ENCODE measurements at places on chromosomes 1 and 21.
A peak's percentile ranks its signal among the peaks of the same experiment; 100 is the strongest.

DNA sequence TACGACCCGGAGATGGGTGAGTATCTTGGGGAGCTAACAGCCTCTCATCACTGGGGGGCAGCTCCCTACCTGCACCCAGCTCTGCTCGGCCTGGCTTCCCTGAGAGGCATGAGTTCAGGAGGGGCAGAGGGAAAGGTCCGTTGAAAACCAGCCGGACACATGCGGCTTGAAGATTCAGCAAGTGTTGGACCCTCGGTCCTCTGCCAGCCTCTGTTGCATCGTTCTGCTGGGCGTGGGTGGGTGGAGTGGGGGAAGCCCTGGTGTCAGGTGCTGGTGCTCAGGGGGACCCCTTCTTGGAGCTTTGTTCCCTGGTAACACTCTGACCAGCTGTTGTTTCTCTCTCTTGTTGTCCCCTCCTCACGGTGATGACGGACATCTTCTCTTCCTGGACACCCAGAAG, 20.9 kb downstream of the PSEN2 start:
- DNase-seq, result no peak

- DNase-seq, result no peak
These were observed 134.4 kb upstream of the PRDX6 start for GRCh38 chr1:173342736-173343135.

- DNase-seq, result no peak
These were observed 9.3 kb downstream of the FMO1 start for GRCh38 chr1:171257607-171258076.

GRCh38 chr1:239647045-239647444, 260.7 kb downstream of the CHRM3 start:
- DNase-seq, result no peak

GRCh38 chr1:233744779-233745513, 131.0 kb downstream of the KCNK1 start:
- no peak for DNase-seq

DNA sequence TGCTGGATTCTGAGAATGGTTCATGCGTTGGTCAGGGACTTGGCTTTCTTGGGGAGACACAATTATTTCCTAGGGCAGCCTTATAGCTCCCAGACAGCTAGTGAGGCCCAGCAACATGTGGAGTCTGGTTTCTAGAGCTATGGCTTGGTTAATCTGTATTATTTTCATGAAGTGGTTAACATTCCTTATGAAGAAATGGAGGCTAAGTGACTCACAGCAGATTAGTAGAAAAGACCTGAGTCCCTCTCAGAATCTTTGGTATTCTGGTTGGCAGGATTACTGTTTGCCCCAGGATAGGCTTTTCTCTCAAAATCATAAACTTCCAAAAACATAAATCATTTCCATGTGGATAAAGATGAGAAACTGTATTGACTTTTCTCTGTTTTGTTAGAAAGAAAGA, 42.3 kb downstream of the DUSP10 start:
- no peak for DNase-seq

DNA sequence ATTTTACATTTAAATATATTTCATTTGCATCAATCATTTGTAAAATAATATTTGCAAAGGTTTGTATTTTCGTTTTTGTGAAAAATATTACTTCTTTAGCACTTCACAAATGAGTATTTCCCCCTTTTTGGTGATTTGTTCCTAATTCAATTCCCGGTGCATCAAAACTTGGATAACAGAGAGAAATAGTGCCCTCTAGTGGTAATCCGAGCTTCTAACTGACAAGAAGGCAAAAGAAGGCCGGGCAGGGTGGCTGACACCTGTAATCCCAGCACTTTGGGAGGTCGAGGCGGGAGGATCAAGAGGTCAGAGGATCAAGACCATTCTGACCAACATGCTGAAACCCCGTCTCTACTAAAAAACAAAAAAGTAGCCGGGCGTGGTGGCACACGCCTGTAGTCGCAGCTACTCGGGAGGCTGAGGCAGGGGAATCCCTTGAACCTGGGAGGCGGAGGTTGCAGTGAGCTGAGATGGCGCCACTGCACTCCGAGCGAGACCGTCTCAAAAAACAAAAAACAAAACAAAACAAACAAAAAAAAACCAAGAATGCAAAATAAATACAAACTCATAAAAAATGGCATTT, 137.7 kb downstream of the COL11A1 start:
- DNase-seq, result peak; percentile 86

DNA sequence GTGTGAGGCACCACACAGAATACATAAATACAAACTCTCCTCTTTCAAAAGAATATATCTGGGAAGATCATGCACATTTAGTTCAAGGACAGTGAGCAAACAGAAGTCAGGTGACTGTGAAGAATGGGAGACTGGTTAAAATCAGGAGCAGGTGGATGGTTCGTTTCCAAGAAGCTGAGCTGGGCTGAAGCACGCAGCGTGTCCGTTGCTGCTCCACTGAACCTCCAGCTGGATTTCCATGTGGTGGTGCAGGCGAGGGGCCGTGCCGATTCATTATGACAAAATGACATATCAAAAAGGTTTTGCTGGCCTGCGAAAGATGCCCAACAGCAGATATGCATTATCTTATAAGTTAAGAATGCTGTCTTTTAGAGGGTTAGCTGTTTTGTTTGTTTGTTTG, 66.0 kb downstream of the OLIG1 start:
- no peak for DNase-seq

DNA sequence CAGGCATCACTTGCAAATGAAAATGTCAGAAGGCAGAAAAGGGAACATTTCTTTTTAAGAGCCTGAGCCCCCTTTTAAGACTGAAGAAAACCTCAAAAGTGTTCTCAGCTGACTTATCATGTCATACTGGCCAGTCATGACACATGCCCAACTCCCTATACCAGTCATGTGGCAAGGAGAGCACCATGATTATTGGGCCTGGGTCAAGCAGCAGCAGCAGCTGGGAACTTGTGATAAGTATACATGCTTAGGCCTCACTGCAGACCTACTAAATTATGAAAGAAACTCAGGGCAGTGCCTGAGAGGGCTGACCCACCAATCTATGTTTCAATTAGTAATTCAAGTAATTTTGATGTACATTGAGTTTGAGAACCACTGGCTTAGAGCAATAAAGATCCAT, 8.6 kb downstream of the RO60 start:
- DNase-seq, result no peak

GRCh38 chr1:237384213-237384612, 342.2 kb downstream of the RYR2 start:
- no peak for DNase-seq

GRCh38 chr1:8155528-8156186, 129.5 kb upstream of the ERRFI1 start:
- peak; percentile 78 for DNase-seq

DNA sequence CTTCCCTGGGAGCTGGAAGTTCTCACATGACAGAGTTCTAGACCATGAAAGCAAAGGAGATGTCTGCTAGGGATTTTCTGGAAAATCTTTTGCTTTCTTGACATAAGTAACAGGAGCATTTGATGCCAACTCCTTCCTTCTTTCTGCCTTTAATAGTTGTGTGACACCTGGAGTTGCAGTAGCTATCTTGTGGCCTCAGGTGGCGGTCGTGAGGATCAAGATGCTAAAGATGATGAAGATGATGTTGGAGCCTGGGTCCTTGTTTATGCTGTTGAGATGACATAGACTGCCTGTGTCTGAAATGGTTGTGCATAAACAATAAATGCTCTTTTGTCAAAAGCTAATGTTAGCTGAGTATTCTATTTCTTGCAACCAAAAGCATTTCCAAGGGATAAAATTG, 32.7 kb upstream of the KIRREL1 start:
- DNase-seq, result no peak

DNA sequence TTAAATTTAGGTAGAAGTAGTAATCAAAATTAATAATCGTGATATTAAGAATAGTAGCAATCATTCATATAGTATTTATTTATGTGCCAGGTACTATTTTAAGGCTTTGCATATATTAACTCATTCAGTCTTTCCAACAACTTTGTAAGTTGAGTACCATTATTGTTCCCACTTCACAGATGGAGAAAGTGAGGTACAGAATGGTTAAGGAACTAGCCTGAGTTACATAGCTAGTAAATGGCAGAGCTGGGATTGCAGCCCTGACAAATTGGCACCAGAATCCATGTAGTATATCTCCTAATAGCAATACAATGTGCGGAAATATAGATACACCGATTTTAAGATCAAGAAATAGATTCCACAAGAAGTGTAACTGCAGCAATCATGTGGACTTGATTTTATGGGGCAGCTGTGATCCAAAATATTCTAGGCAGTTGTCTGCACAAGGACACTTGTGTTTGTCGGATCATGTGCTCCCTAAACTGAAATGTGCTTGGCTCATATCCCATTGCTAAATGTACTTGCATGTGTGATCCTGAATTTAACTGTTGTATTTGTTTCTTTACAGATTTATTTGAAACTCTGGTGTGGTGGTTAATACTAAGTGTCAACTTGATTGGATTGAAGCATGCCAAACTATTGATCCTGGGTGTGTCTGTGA, 5.8 kb upstream of the GTF2B start:
- no peak for DNase-seq

- DNase-seq, result no peak
These were observed 283.3 kb downstream of the DUSP10 start for GRCh38 chr1:221458447-221459156.

GRCh38 chr1:222547260-222547614, 667 bp downstream of the HHIPL2 start:
- no peak for DNase-seq

DNA sequence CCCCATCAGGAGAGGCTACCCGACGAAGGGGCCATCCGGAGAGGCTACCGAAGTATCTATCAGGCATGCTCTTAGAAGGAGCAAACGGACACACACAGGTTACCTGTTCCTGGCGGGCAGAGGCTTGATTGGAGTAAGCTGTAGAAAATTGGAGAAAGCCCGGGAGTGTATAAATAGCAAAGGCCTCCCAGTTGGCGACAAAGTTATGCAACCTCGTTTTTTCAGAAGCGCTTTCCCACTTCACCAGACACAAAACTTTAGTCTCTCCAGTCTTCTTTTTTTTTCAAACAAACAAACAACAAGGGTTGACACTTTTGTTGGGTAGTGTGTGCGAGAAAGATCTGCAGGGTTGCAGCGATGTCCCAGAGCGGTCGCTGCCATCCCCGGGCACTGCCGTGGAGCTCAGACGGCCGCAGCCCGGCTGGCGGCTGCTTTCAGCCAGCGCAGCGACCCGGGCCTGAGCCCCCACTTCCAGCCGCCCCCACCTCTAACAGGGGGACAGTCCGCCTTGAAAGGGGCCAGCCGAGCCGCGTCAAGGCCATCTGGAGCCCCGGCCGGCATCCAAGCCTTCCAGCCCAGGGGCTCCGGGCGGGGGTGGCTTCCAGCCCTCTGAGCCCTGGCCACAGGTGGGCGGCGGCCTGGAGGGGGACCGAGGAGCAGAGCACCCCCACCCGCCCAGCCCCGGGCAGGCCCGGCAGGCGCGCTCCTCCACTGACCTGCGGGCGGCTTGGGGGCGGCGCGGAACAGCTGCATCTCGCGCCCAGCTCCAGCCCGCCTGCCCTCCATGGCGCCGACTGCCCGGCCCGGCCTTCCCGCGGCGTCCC, 616 bp downstream of the MCOLN3 start:
- DNase-seq, result peak; percentile 63

GRCh38 chr1:101367630-101368029, 130.8 kb downstream of the S1PR1 start:
- DNase-seq, result no peak

DNA sequence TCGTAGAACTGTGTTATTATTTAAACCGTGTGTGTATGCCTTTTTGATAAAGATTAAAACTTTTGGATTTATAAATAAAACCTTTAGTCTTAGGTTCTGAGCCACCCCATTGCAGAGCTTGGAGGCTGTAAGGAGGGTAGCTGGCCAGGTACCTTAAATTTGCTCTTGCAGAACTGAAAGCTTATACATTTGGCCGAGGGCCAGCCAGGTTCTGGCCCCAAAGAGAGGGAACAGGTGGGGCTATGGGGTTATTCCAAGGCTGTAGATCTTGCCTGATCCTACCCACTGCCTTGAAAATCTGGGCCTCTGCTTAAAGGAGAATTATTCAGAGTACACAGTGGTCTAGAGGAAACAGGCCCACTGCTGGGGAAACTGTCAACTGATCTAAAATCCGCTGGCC, 59.6 kb downstream of the CAMK2N1 start:
- no peak for DNase-seq

DNA sequence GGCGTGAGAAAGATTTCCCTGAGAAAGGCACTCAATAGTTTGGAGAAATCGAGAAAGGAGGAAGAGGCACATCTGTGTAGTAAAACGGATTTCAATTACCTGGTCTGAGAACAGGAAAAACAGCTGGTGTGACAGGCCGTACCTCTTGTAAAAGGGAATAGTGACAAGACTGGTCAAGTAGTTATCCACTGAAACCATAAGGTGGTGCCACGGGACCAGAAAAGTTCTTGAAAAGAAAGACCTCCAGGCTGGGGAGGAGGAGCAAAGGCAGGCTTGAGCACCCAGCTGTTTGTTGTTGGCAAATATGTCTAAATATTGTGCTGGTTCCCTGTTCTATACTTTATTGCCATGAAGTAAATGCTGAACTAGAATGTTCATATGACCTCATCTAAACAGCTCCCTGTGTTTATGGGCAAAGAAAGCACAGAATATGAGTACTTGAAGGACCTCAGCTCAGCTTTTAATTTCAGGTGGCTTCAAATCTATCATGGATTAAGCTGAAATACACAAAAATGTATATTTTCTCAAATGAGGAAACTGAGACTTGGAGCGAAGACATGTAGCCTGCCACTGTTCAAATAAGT, 4.0 kb downstream of the HAO2 start:
- peak; percentile 72 for DNase-seq

DNA sequence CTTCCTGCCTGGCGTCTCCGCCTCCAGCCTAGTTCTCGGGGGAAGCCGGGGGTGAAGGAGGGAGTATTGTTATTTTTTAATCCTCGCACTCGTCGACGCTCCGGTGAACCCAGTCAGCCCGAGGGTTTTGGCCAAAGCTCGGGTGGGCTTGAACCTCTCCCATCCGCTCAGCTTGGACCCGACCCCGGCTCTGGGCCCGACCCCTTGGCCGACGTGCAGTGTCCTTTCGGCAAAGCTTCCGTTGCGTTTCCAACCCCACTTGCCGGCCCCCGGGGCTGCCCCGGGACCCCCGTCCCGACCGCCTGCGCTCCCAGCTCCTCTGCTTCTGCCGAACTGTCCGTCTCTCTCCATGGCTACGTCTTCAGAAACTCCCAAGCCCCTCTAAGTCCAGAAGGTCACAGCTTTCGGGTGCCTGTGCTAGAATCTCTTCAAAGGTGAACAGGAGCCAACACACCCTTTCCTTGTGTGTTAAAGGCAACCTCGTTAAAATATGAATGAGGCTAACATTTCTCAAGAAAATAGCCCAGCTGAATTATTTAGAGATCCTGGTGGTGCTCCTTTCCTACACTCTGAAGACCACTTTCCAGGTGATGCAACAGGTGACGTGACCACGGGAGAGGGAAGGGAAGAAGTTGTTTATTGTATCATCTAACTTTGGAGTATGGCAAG, 647 bp downstream of the DESI2 start:
- no peak for DNase-seq

Data from neural progenitor cell (in vitro differentiated cells).